ENCODE measurements at places on chromosomes 2 and 18.

GRCh38 chr2:68565858-68566257, 77.5 kb upstream of the PROKR1 start:
- peak; percentile 34 for DNase-seq

- DNase-seq = no peak
Observed at GRCh38 chr2:234834228-234834923, 117.4 kb upstream of the SH3BP4 start.

- DNase-seq = peak; percentile 78
Observed at GRCh38 chr2:149858901-149859634, 271.5 kb upstream of the MMADHC start.

- no peak for DNase-seq
Observed at GRCh38 chr2:55152475-55153412, 79.3 kb downstream of the CLHC1 start.

DNA sequence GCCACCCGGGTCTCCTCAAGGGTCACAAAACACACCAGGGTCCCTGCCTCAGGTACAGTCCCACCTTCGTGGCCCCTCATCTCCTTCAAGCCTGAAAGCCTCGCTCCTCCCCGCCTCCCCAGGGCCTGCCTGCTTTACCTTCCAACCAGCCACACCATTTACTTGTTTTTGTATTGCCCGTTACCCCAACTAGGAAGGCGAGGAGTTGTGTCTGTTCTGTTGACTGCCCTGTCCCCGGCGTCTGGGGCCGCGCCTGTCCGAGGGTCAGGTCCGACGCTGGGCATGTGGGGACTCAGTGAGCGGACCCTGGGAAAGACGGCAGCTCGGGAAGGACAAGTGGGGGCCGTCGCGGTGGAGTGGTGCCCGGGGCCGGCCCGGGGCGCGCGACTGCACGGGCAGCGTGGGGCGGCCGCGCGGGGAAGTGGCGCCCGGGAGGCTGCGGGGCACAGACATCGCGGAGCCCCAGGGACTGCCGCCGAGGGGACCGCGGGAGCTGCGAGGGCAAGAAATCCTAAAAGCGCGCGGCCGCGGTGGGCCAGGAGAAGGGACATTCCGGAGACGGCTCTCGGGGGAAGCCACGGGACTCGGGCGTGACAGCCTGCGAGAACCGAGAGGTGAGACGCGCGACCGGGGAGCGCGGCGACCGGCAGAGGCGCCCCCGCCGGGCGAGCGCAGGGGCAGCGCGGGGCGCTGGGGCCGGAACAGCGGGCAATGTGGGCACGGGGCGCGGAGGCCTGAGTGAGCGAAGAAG, 797 bp upstream of the GRHL1 start:
- DNase-seq = peak; percentile 62

DNA sequence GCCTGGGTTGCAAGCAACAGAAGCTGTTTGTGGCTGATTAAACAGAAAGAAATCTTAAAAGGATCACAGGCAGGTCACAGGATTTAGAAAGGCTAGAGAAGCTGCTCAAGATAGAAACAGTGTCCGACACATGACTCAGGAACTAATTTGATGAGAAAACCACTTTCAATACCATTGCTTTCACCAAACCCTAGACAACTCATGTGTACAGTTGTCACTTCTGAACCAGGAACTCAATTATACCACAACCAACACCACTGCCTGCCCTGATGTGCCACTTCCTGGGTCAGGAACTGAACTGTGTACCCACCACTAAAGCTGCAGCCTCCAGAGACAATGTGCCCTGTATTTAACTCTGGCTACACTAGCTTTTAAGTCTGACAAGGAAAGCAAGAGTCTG, 56.0 kb downstream of the TMEM247 start:
- DNase-seq = no peak

GRCh38 chr2:74858281-74858680, 24.4 kb downstream of the HK2 start:
- DNase-seq = no peak

GRCh38 chr2:38697116-38697840, 31.4 kb downstream of the GALM start:
- no peak for DNase-seq

DNA sequence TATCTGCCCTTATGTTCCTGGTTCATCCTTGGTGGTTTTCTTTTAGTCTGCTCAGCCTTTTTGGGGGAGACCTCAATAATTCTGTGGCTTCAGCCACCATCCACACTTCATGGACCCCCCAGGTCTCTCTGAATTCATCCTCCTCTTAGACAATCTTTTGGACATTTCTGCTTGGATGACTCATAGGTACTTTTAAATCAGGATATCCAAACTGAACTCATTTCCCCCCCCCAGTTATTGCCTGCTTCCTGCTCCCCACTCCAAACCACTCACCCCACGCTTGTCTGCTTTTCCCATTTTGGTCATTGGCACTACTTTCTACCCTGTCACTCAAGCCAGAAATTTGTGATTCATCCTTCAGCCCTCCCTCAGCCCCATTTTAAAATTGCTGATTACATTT, 78.5 kb downstream of the TANC1 start:
- peak; percentile 44 for DNase-seq

DNA sequence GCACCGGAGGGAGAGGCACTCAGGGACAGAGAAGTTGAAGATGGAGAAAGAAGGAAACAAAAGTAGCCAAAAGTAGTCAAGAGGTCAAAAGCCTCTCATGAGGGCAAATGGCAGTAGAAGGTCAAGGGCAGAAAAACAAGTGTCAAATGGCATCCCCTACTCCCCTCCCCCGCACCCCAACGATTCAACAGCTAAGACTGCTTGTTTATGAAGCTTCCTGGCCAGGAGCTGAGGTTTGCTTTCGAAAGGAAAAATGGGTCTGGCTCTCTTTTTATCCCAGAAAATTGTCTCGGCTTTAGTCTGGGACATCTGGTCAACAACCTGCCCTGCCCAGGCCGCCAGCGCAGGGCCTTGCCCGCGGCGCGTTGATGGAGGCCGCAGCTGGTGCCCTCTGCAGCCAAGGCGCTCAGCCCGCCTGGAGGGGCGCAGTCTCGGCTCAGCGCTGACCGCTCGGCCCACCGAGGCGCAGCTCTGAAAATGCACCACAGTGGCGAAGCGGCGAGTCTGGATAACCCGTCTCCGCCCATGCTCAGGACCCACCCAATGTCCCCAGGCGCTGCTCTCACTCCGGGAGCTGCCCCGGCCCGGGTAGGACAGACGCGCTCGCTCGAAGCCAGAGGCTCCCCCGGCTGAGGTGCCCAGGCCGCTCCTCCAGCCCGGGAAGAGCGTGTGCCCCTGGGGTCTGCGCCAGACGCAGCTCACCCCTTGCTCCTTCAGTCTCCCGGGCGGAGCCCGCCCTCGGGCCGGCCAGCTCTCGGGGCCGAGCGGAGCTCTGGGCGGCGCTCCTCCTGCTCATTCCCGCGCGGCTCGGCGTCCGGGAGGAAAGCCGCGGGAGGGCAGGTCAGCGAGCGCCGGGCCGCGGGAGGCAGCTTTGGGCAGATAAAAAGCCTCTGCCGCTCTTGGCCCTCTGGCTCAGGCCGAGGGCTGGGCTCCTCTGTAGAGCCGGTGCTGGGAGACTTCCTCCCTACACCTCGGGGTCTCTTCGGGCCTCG, 1.8 kb upstream of the TBR1 start:
- peak; percentile 67 for DNase-seq

DNA sequence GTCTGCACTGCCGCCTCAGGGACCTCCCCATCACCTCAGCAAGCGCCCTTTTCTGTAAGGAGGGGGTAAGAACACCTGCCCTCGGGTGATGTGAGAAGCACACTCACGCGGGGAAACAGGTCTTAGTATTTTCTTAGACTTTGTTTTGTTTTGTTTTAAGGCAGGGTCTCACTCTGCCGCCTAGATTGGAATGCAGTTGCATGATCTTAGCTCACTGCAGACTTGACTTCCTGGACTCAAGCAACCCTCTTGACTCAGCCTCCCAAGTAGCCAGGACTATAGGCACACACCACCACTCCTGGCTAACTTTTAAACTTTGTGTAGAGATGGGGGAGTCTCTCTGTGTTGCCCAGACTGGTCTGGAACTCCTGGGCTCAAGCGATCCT, 37.1 kb downstream of the RAMP1 start:
- DNase-seq = no peak

DNA sequence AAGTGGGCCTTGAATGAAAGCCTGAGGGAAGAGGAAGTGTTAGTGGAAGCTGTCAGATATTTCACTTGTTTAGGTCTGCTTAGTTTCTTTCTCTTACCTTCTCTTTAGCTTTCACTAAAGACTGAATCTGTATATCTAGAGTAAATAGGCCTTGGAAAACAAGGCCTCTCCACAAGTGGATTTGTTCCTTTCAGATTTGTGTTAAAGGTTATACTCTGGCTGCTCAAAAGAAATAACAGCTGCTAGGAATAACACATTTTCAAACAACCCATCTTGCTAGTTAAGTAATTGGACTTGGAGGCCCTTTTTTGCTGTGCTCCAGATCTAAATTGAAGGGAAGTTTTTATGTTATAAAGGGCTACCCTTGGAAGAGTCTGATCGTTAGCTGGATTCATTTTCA, 236.3 kb downstream of the KIAA1328 start:
- no peak for DNase-seq

DNA sequence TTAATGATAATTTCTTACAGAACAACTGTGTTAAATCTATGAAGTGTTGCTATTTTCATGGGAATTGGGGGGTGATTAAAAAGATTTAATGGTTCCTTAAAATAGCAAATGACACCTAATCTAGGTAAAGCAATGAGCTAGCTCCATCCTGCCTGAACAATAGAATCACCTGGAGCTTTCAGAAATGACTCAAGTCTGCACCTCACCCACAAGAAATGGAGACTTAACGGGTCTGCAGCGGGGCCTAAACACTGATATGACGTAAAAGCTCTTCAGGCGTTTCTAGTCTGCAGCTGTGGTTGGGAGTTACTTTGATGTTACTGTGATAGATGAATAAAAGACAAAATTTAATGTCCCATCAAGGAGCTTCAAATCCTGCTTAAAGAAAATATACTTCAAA, 328.2 kb downstream of the RND3 start:
- DNase-seq = no peak

GRCh38 chr2:187922846-187923245, 368.6 kb upstream of the TFPI start:
- no peak for DNase-seq

DNA sequence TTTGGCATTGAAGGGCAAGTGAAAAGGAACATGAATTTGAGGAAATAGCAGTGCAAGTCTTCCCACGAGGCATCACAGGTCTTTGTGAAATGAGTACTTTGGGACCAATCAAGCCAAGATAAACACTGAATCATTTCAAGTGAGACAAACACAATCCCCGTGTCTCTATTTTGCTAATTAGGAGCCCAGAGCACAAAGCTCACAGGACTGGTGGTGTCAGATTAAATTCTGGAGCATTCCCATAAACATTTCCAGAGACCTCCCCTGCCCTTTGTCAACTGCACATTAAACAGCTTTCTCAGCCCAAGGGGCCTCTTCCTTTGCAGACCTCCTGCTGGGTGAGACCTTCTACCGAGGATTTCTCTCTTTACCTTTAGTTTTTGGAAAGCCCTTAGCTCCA, 50.7 kb downstream of the DAPL1 start:
- peak; percentile 48 for DNase-seq

All from GM23248 (cell line).